ENCODE measurements at places on chromosomes 3 and 15.

- DNase-seq: peak; percentile 78
Observed at GRCh38 chr15:52427804-52428203, 100.9 kb downstream of the MYO5A start.

GRCh38 chr15:85616549-85617110, 178.1 kb downstream of the KLHL25 start:
- peak; percentile 77 for DNase-seq

DNA sequence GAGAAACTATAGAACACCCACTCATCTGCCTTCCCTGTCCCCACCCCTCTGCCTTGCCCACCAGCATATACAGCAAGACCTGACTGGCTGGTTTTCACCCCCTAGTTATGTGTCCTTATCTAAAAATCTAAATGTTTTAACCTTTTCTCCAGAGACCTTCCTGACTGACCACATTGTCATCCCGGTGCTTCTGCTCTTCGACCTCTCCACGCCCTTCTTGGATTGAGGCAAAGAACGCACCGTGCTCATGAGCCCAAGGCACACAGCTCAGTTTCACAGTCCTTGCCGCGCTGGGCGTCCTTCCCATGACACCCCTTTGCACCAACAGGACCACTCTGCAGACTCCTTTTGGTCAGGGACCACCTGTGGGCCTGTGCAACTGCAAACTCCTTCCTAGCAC, 62.7 kb downstream of the B3GNT5 start:
- DNase-seq: no peak

DNA sequence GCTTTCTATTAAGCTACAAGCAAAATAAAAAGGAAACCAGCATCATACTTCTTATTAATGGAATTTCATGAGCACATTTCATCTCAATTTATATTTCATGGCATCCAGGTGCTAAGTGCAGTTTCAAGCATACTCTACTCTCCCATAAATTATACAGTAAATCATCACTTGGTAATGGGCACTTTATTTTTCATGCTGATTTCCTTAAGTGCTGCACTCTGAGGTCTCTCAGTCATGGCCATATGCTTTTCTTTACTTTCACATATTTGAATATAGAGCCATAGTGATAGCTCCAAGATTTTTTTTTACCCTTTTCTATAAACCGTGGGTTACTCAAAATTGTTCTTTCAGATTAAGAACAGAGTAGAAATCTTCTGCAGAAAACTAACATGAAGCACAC, 1505.7 kb upstream of the CADM2 start:
- no peak for DNase-seq

DNA sequence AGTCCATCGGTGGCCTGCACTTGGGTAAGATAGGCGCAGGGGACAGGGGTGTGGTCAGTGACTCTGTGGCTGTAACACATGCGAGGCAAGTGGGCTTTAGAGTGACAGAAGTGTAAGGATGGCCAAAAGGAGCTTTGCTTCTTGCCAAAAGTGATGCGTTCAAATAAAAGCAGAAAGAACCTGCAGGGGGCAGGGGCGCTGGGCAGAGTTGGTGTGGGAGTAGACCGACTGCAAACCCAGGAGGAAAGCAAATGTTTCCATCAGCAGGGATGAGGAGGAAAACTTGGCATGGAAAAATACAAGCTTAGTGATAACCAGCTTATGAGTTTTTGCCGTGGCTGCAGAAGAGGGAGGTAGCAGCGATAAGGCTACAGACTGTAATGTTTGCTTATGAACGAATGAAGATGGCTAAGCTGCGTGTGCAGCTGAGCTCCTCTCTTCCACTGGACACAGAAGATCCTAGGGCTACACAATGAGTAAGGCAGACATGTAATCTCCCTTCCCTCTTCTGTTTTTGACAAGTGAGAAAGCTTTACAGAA, 149.4 kb downstream of the WNT5A start:
- no peak for DNase-seq
